Pancreas (tissue), 10 donors: ENCODE measurements at places on chromosomes 7 and 10. TPM values are rescaled to one million over a fixed set of nuclear protein-coding genes. Genes with fewer than 3 reads are reported as not detected.

PSMC2 gene
- polyA plus RNA-seq: 58.8 TPM

- DNase-seq: no peak
Observed at GRCh38 chr7:135247746-135248471, 14.3 kb downstream of the STRA8 start.

DNA sequence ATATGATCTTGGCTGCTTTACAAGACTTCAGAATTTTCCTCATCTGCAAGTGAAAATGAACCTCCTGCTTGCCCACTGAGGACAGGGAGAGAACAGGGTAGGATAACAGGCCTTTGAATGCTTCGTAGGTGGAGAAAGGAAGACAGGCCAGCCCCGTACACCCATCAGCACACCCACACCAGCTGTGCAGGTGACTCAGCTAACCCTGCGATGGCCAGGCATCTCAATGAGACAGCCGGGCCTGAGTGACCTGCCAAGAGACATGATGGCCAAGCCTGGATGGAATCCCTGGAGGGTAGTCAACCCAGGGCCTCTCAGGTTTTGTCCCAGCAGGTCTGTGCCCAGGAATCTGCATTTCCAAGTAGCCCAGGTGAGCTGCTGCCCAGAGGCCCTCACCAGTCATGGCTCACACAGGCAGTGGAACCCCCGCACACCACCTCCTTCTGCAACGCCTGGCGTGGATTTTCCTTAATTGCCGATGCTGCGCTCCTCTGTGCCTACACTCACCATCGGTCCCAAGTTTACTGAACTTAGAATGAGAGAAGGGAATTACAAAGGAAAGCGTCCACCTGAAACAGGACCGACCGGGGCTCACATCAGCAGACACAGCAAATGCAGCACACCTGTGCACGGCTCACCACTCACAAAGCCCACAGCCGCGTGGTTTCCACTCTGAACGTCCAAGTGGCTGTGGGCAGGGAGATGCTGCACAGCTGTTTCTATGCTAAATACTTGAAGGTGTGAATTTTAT, 163.7 kb downstream of the DIP2C start:
- DNase-seq: no peak

MOGAT3 gene
- not detected for polyA plus RNA-seq

AOC1 gene
- 0.30 TPM for polyA plus RNA-seq

DNA sequence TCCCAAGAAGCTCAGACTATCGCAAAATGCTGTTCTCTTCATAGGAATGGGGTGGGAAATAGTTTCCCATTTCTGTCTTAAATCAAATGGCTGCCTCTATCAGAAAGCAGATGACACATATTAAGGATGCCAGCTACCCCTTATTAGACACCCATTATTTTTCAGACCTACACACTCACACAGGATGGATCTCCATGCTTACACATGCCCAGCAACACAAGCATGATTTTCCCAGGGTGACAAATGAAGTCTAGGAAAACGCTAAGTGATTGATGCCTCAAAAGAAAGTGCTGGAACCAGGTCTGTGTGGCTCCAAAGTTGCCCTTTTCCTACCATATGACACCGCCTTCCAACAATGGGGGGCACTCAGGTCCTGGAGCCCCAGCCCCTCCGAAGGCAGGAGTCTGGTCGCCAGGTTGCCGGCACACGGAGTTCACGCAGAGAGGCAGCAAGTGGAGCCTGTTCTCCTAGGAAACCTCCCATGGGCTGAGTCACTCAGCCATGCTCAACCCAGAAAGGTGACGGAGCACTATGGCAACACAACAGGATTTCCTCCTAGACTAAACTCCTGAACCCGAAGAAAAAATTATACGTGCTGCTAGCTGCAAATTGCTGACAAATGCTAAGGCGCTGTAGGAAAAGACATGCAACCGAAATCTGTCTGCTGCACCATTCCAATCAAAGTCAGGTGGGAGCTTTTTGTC, 19.8 kb downstream of the VOPP1 start:
- no peak for DNase-seq

ADRB1 gene
- polyA plus RNA-seq: 0.49 TPM

DNA sequence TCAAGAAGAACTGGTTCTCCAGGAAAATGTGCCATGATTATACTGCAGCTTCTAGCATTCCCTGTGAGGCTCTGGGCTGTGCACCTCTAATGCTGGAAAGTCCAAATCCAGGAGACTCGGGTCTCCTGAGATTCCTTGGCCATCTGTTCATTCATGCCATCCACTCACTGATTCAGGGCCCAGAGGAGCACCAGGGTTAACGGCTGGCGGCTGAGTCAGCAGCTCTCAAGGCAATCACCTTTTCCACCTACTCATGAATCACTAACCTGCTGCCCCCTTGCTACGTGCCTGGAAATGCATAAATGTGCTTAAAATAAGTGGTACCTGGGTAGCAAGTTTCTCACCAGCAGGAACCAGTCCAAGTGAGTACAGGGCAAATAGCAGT, 132.7 kb downstream of the KCNMA1 start:
- peak; percentile 68 for DNase-seq

DNA sequence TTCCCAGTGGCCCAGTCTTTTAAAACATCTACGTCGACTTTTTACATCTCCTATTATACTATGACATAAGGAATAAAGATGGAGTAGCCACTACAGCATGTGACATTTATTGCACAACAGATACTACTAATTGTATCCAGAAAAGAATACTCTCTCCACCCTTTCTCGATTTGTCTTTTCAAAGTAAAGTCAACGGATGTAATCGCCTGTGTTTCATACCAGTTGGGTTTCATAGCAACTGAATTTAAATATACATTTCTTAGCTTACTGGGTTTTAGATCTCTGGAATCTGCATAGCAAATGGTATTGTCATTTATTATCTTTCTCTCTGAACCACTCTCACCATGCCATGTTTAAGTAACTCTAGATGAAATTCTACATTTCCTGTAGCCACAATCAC, 86.4 kb upstream of the TRIL start:
- no peak for DNase-seq

WNT8B gene
- polyA plus RNA-seq: 0.14 TPM

DNA sequence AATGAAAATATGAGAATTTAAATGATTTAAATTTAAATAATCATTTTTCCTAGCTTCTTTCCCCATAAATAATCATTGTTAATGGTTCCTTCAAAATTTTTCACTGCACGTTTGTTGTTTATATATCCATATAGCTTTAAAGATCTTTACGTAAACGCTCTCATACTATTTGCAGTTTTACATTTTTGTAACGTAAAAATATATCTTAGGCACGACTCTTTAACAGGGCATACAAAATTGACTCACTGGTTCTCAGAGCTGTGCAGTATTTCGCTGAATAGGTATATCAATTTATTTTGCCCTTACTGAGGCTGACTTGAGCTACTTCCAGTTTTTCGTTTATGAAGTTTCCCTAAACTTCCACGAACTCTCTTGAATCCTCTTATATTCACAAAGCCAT, 105.7 kb downstream of the LRRN3 start:
- no peak for DNase-seq

DNA sequence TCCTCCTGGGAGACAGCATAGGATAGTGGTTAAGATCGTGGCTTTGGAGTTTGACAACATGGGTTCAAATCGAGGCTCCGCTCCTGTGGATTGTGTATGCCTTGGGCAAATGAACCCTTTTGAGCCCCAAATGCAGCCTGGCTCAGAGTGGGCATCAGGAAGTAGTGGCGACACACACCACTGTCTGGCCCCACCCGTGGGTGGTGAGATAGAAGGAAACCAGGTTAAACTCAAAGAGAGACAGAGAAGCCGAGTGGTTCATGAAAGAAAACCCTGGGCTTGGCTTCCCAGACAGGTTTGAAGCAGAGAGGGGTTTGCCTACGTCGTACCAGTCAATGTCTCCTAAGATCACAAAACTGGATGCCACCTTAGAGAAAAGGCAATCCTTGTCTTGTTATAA, 57.7 kb downstream of the PRTFDC1 start:
- DNase-seq: no peak

DNA sequence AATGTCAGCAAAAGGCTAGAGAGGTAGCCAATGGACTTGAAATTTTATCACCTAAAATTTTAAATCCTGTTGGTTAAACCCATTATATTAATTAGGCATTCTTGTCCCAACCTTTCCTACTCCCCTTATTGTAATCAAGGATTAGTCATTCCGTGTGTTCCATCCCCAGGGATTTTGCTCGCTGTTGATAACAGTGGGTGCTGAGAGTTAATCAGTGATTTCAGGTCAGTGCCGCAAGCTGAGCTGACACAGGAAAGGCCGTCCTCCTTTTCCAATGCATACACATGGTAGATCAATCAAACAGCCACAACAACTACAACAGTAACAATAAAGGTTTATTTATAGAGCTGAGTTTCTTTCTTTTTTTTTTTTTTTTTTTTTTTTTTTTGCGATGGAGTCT, 271.4 kb downstream of the ACTR3B start:
- no peak for DNase-seq

HOXA1 gene
- polyA plus RNA-seq: 0.05 TPM

SPDYE11 gene
- not detected for polyA plus RNA-seq

GRCh38 chr7:30548845-30549244, 44.2 kb upstream of the GGCT start:
- DNase-seq: peak; percentile 55

ABCA13 gene
- polyA plus RNA-seq: under 0.01 TPM

- DNase-seq: no peak
Observed at GRCh38 chr7:139643951-139644585, 120.6 kb downstream of the CLEC2L start.

WAPL gene
- polyA plus RNA-seq: 11.8 TPM

GRCh38 chr7:112080978-112081377, 125.2 kb downstream of the DOCK4 start:
- no peak for DNase-seq

DNA sequence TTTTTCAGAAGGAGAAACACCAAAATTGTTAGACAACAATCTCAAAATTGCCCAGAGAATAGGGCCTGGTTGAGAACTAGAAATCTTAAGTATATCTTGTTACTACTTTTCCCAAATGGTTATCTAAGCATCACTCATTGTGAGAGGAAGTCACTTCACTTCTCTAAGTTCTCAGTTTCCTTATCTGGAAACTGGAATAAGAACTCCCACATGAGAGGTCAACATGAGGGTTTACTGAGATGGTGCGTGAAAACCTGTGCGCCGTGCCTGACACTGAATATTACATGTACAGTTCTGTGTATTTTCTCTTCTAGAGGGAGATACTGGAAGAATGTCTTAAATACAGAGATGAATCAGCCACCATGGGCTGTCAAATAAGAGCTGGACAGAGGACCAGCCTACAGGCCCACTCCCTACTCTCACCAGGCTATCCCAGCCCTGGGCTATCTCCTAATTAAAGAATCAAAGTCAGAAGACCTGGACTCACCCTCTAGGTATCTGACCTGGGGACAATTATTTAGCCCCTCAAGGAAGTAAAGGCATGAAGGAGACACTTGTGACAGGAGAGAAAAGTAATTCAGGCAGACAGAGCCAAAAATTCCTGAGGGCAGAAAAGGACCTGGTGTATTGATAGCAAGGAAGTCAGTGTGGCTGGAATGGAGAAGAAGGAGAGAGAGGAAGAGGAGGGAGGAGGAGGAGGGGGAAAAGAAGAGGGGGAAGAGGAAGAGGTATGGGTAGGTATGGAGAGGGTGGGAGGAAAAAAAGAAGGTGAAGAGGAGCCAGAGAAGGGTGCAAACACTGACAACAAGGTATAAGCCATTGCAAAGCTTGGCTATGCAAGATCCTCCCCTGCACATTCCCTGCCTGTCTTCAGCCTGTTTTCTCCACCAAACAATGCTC, 44.9 kb downstream of the CCDC71L start:
- DNase-seq: no peak

DNA sequence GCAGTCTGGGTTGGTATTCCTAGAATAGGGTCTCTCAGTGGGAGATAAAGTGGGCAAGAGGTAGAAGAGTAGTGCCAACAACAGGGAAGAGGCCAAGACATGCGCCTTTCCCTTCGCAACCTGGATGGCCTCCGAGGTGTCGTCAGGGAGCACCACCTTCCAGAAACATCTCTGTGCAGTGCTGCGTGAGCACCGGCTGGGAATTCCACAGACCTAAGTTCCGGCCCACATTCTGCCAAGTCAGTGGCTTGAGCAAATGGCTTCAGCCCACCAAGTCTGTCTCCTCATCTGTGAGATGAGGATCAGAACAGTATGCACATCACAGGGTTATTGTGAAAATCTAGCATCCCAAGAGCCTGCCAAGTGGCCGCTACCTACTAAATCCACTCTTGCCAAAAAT, 40.6 kb downstream of the CCDC3 start:
- no peak for DNase-seq

DNA sequence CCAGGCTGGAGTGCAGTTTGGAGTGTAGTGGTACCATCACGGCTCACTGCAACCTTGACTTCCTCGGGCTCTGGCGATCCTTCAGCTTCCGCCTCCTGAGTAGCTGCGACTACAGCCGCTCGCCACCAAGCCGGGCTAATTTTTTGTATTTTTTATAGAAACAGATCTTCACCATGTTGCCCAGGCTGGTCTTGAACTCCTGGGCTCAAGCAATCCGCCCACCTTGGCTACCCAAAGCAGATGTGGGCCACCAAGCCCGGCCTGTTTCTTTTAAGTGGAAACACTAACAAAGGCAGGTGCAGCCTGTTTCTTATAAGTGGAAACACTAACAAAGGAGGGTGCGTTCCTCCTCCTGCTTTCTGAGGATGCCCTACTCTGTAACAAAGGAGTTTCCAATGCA, 18.2 kb downstream of the PRF1 start:
- DNase-seq: no peak

DNA sequence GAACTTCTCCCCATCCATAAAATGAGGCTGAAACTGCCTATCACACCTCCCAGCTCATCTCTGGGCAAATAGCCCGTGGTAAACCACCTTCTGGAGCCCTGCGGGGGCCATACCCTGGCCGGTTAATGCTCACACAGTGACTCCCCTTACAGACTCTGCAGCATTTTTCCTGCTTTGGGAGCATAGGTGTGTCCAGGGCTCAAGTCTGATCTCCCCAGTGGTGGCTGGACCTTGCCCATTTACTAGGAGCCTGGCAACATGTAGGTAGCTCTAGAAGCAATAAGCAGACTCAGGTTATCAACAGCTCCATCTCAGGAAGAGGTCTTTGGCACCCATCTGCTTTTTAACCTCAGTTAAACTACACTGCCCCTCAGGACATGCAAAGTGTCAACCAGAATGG, 5.5 kb upstream of the CDHR1 start:
- DNase-seq: no peak

PRF1 gene
- polyA plus RNA-seq: 0.54 TPM

- no peak for DNase-seq
Observed at GRCh38 chr7:113015034-113015645, 71.5 kb downstream of the GPR85 start.

GRCh38 chr7:144780071-144780608, 55.7 kb downstream of the TPK1 start:
- DNase-seq: no peak

- no peak for DNase-seq
Observed at GRCh38 chr7:158486919-158487318, 100.7 kb downstream of the PTPRN2 start.
